SK-N-SH (cell line): ENCODE measurements at places on chromosomes 11 and 22. TPM values are rescaled to one million over a fixed set of nuclear protein-coding genes. Genes with fewer than 3 reads are reported as not detected.

The NXPE1 gene
- not detected in 2 replicates for polyA plus RNA-seq

The CD3D gene
- polyA plus RNA-seq: 0.44 TPM in 1 of 2 replicates, not detected in the other

The DNAJB7 gene
- not detected in 2 replicates for polyA plus RNA-seq

The MYBPC3 gene
- polyA plus RNA-seq: not detected in 2 replicates

The TRIM22 gene
- polyA plus RNA-seq: 47.1 and 80.4 TPM in 2 replicates

The B3GAT1 gene
- 0.15 and 0.16 TPM in 2 replicates for polyA plus RNA-seq

The LRRC75B gene
- polyA plus RNA-seq: 11.0 and 12.3 TPM in 2 replicates

The C11orf91 gene
- 0.10 and 0.15 TPM in 2 replicates for polyA plus RNA-seq

The UPK3A gene
- polyA plus RNA-seq: not detected in 2 replicates

The FADD gene
- polyA plus RNA-seq: 23.8 and 28.3 TPM in 2 replicates

The PLAAT4 gene
- polyA plus RNA-seq: 4.6 and 5.6 TPM in 2 replicates

The DMC1 gene
- polyA plus RNA-seq: not detected in 2 replicates

The DSCAML1 gene
- not detected in 2 replicates for polyA plus RNA-seq

The TIGD3 gene
- polyA plus RNA-seq: 0.34 and 0.41 TPM in 2 replicates

The SLC17A6 gene
- not detected in 2 replicates for polyA plus RNA-seq

The ACR gene
- 0.08 and 0.15 TPM in 2 replicates for polyA plus RNA-seq

The FGF3 gene
- polyA plus RNA-seq: not detected in 2 replicates

The EIF3F gene
- 213 and 341 TPM in 2 replicates for polyA plus RNA-seq

The POLDIP3 gene
- polyA plus RNA-seq: 18.8 and 21.6 TPM in 2 replicates

The OLFML1 gene
- polyA plus RNA-seq: not detected in 2 replicates

The CSNK2A3 gene
- polyA plus RNA-seq: 0.31 and 0.97 TPM in 2 replicates

The CCDC134 gene
- polyA plus RNA-seq: 1.8 and 2.0 TPM in 2 replicates

The FZD4 gene
- 0.72 and 0.93 TPM in 2 replicates for polyA plus RNA-seq

The SLC36A4 gene
- polyA plus RNA-seq: 7.3 and 9.7 TPM in 2 replicates

The CRACR2B gene
- polyA plus RNA-seq: 0.94 and 1.1 TPM in 2 replicates
